Stimulated activated CD8-positive, alpha-beta memory T cell treated with anti-CD3 and anti-CD28 coated beads, Interleukin-4, amount 100 ng/mL, for 1 hour (primary cell): ENCODE measurements at places on chromosomes 4 and X.

DNA sequence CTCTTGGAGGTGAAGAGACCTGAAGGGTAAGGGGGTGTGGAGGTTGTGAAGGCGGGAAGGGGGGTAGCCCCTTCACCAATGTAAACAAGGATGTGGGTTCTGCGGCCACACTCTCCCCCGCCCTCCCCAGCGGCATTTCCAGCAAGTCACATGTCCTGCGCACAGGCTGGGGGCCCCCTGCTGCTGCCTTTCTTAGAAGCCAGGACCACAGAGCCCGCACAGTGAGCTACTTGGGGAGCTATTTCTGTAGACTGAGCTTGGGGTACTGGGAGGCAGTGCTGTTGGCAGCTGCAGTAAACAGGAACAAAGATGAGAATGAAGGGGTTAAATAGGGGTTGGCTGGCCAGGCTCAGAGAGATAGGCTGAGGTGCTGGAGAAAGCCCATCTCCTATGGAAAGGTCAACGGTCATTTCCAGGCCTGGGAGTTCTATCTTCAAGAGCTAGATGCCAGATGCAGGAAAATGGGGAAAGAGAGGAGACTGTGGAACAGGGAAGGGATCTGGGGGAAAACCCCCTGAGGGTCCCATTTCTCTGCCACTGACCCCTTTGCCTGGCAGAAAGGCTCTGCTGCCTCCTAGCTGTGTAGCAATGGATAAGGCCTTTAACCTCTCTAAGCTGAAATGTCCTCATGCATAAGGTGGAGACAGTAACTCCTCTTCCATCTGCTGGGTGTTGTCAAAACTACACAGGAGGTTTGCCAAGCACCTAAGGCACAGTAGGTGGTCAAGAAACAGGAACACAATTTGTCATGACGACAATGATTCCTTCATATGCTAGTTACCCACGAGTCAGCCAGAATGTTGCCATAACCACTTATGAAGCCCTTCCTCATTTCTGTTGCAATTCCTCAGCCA, 18.5 kb upstream of the PIM2 start:
- DNase-seq, result peak; percentile 75

GRCh38 chr4:85776096-85776495, 301.1 kb downstream of the ARHGAP24 start:
- no peak for DNase-seq

- DNase-seq, result no peak
These were observed 64.7 kb downstream of the SMAD1 start for GRCh38 chr4:145546175-145546915.

GRCh38 chrX:40471965-40472648, 108.7 kb upstream of the ATP6AP2 start:
- DNase-seq, result no peak

DNA sequence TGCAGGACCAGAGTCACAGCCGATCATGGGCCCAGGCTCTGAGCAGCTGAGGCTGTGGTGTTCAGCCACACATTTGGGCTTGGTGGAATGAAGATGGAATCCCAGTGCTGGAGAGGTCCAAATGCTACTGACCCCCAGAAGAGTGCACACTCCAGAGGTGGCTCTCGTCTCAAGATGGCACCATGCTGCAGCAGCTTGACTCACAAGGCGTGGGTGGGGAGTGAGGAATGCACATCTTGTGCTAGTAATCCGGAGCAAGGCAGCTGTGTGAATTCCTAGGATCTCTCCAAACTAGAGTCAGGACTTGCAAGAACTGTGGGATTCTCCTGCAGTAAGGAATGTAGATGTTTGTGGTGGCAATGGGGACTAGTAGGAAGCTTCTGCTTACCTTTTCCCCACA, 28.7 kb downstream of the RAB28 start:
- DNase-seq, result no peak

GRCh38 chr4:65071564-65071963, 598.7 kb downstream of the EPHA5 start:
- DNase-seq, result no peak

GRCh38 chrX:31057691-31058090, 14.2 kb downstream of the FTHL17 start:
- no peak for DNase-seq

DNA sequence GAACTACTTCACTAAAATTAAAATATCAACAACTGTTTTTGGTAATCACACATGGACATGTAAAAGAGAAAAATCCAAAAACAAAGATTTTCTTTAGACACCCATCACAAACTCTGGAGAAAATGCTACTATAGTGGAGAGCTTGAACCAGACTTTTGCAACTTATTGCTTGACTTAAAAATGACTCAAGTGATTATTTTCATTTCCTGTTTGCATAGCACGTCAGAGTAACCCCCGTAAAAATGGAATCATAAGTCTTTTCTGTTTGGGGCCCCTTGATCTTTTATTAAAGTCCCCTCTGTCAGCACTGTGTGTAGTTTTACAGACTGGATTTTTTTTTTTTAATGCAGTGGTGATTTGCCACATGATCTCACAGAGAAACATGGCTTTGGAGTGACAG, 79.5 kb downstream of the PRKG2 start:
- no peak for DNase-seq

- DNase-seq, result no peak
These were observed 52.4 kb downstream of the MID2 start for GRCh38 chrX:107878106-107878505.

GRCh38 chr4:188783606-188784160, 644.4 kb downstream of the TRIML1 start:
- no peak for DNase-seq

DNA sequence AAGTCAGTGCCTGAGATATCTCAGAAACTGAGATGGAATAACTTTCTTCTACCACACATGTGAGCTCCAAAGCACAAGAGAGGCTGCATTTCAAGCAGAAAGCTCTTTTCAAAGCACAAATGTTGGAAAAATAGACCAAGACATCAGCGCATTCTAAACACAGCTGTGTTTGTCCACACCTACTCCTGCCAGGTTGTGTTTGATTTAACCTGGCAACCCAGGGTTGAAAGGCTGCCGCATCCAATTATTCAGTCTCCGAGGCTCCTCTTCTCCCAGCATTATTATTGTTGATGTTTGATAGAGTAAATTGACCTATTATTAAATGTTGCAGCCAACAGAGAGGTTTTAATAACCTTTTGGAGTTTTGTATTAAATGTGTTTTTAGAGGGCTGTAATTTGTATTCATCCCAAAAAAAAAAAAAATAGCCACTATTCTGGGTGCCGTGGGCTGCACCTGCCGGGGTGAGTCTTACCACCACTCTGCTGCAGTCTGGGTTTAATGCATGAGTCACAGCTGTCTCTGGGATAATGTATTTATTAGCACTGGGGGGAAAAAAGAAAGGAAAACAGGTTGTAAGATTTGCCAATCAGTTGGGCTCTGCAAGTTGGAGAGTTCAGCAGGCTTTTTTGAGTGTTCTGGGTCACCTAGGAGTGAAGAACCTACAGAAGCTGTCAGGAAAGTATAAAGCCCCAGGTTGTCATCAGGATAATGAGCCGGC, 105.2 kb upstream of the NOCT start:
- no peak for DNase-seq

DNA sequence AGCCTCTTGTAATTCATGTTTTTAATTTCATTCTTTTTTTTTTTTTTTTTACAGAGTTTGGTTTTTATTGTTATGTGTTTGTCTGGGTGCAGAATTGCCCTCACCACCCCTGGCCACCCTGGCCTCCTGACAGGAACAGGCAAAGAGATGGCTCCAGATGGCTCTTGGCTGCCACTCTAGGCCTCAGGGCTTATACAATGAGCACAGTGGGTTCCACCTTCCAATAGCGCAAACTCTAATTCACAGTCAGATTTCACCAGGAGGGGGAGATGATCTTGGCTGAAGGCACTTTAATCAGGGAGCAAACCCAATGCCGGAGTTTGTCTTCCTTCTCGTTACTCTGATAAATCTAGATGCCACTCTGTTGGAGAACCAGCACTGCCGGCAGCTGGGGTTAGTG, 24.8 kb downstream of the CPE start:
- no peak for DNase-seq

GRCh38 chrX:9995855-9996339, 28.7 kb downstream of the CLDN34 start:
- peak; percentile 69 for DNase-seq

DNA sequence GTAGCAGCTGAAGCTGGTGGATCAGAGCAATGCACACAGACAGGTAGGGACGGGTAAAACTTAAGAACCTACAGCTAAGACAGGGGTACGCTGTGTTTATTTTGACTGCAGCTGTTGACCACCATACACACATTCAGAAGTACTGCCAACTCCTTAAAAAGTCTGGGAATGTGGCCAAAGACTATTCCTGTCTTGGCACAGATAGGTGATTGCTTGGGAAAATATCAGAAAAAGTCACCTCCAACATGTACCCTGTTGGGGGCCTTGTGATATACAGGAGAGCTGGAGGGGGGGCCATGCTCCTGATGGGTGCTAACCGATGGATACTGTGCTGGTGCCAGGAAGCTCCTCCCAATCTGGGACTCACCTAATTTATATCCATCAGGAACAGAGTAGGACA, 121.2 kb downstream of the VCX2 start:
- DNase-seq, result no peak

DNA sequence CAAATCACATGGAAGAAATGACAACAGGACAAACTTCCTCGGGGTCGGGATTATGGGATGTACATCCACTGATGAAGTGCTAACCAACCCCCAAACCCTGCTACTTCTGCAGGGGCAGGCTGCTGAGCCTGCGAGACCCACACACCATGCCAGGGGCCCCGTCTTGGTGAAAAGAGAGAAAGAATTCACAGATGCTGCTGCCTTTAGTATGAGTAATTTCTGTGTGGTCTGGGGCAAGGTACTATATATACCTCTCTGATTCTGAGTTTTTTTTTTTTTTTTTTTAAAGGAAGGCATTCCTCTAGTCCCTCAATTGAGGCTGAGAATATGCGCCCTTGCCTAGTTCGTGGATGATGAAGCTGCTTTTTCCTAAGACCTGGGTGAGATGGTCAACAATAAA, 24.8 kb downstream of the PDHA1 start:
- DNase-seq, result no peak

DNA sequence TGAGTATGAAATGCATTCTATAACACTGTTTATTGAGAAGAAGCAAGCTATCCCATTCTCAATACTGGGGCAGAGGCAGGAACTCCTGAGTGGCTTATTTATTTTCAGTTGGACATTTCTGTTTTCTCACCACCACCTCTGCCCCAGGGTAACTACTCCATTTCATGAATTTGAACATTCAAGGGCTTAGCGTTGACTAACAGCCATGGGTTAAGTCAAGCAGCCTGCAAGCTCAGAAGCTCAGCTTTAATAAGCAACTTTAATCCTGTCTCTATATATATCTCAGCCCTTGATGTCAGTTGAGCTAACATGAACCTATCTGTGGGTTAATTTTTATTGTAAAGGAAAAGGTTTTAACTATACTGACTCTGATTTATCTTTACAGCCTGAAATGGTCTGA, 93.8 kb downstream of the MBNL3 start:
- DNase-seq, result no peak

- no peak for DNase-seq
These were observed 193.2 kb downstream of the RAPGEF2 start for GRCh38 chr4:159296061-159296460.

- DNase-seq, result no peak
These were observed 9.6 kb upstream of the KLF8 start for GRCh38 chrX:56222473-56223000.

GRCh38 chr4:48862661-48863060, 31.8 kb downstream of the OCIAD1 start:
- no peak for DNase-seq

DNA sequence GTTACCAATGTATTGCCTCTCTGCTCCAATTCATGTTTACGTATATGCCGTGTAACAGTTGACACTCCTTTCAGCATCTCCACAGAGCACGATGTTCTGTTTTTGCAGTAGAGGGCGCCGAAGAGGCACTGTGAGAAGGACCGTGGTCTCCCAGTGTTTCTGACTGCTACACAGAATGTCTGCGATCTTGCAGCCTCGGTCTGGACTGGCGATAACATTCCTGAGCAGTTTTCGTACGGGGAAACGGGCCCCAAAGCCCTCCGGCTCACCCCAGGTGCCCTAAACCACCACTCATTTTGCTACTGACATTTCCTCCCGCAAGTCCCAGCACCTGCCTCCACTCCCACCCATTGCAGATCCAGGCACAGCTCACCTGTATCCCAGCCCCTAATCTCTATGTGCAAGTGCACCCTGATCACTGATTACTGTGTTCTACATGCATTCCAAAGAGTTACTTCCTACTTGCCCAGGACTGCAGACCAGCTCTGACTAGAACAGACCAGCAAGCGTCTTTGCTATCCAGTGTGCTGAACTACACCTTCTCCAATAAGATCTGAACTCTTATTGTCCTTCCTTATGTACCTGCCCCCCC, 12.4 kb upstream of the NFXL1 start:
- no peak for DNase-seq

GRCh38 chrX:153400146-153401132, 711 bp downstream of the PNMA6E start:
- no peak for DNase-seq

DNA sequence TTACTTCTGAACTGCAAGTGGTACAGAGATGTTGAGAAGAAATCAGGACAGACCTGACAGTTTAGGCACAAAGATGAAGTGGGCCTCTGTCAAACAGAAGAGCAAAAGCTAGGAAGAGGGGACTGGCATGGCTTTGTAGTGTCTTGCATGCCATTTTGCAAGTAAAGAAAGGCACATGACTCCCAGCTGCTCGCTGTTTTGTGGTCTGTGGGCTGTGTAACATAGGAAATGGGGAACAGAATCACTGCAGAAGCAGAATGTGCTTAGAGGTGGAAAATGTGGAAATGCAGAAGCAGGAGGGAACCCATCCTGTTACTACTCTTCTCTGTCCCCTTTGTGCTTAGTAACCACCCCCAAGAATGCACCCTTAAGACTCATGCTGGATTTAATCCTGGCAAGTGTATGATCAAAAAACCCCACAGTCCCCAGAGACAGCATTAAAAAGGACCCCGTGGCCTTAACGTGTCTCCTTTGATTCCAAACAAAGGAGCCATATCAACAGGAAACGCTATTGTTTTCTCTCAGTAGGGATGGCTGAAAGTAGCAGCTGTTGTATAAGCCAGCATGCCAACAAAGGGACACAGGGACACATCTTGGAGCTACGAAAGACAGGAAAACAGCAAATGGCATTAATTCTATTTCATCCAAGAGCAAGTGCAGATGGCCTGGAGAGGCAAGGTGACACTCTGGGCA, 177.6 kb upstream of the GLRA2 start:
- DNase-seq, result no peak

DNA sequence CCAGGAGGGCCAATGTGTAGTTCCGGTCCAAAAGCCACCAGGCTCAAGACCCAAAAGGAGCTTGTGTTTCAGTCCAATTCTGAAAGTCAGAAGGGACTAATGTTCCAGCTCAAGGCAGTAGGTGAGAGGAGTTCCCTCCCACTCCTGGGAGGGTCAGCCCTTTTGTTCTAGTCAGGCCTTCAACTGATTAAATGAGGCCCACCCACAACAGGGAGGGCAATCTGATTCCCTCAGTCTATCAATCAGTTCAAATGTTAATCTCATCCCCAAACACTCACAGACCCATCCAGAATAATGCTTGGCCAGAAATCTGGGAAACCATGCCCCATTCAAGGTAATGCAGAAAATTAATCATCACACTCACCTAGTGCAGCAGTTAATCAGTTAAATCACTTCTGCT, 35.8 kb upstream of the RASGEF1B start:
- no peak for DNase-seq

GRCh38 chr4:37999000-37999716, 39.0 kb downstream of the PTTG2 start:
- no peak for DNase-seq
